GM12864 (cell line): ENCODE measurements at places on chromosomes 5 and 9.

- no peak for DNase-seq
Measured at GRCh38 chr9:70259512-70259802, 679 bp downstream of the SMC5 start.

DNA sequence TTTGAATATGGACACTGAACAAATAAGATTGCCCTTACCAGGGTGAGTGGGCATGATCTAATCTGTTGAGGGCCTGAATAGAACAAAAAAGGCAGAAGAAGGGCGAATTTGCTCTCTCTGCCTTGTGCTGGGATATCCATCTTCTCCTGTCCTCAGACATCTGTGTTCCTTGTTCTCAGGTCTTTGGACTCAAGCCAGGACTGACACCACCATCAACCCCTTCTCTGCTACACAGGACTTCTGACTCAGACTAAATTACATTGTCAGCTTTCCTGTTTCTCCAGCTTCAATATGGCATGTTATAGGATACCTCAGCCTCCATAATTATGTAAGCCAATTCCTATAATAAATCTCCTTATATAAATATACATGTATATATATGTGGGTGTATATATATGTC lies 40.8 kb upstream of the SLCO6A1 start:
- DNase-seq: no peak

DNA sequence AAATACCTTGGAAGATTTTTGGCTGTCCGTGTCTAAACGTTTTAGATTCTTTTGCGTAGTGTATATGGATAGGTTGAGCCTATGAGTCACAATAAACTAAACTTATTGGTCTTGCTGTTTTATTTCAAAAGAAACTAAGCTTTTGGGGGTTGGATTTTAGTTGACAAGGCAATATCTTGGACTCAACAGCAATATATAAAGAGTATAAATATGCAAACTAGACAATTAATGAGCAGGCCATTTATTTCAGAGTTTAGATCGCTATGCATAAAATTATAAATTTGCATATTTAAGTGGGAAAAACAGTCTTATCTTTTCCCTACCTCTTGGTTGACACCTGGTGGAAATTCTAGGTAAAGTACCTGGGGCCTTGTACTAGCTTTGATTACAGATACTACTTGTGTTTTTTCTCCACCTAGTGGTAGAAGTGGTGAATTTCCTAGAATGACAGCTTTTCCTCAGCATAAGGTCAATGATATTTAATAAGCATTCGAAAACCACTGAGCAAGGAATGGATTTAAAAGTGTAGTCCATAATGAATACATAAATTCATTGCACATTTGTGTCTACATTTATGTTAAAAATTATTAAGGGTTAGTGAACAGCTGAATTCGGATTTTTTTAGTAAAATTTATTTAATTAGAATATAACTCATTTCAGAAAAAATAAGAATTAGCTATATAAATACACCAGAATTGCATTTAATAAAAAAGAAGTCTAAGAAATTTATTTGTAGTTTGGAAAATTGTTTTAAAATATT lies 1.7 kb upstream of the ARRDC3 start:
- DNase-seq: peak; percentile 91

- no peak for DNase-seq
Measured at GRCh38 chr9:19020886-19021455, 12.0 kb downstream of the SAXO1 start.

- DNase-seq: no peak
Measured at GRCh38 chr9:5566054-5566618, 55.8 kb downstream of the PDCD1LG2 start.

- DNase-seq: no peak
Measured at GRCh38 chr5:36705055-36705454, 98.6 kb downstream of the SLC1A3 start.

DNA sequence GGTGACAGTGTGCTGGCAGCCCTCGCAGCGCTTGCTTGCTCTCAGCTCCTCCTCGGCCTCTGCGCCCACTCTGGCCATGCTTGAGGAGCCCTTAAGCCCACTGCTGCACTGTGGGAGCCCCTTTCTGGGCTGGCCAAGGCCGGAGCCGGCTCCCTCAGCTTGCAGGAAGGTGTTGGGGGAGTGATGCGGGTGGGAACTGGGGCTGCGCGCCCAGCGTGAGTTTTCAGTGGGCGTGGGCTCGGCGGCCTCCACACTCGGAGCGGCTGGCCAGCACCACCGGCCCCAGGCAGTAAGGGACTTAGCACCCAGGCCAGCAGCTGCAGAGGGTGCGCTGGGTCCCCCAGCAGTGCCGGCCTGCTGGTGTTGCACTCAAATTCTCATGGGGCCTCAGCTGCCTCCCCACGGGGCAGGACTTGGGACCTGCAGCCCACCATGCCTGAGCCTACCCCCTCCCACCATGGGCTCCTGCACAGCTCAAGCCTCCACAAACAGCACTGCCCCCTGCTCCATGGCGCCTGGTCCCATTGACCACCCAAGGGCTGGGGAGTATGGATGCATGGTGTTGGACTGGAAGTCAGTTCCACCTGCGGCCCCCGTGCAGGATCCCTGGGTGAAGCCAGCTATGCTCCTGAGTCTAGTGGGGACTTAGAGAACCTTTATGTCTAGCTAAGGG lies 223.1 kb upstream of the PTPRD start:
- no peak for DNase-seq

DNA sequence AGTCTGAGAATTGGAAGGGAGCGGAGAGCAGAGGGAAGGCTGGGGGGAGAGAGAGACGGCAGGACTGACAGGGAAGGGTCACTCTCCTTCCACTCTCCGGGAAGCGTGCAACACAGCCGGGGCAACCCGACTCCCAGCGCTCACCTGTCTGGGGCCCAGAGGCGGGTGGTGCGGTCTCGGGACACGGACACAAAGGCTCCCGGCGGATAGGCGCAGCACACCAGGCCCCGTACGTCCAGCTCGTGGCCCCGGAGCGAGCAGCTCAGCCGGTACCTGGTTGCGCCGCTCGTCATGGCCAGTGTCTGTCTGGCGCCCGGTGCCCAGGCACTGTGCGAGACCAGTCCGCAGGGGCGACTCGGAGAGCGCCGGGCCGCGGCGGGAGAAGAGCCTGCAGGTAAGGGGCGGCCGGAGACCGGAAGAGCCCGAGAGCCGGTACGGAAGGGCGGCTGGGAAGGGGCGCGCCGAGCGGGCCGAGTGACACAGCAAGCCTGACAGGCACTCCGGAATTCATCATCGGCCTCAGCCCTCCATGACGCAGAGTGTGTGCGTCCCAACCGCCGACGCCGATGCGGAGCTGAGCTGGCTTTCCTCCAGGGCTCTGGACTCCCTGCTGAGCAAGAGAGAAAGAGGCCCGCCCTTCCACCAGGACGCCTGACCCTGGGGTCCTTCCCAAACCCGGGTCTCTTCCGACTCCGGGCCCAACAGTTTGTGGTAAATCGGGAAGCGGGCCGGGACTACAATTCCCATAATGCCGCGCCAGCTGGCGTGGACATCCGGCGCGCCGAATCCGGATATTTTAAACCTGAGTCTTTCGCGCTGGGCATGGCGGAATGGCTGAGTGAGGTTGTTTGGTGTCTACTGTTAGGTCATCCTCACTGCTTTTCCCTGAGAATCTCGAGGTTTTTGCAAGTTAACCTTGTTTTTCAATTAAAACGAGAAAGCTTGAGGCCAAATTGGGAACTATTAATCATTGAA lies at the start of gene PLAA:
PLAA (minus strand) TSS at position 490 of the 975 bp plus-strand sequence; CDS start at position 293, 197 bp downstream.
- DNase-seq: peak; percentile 74

DNA sequence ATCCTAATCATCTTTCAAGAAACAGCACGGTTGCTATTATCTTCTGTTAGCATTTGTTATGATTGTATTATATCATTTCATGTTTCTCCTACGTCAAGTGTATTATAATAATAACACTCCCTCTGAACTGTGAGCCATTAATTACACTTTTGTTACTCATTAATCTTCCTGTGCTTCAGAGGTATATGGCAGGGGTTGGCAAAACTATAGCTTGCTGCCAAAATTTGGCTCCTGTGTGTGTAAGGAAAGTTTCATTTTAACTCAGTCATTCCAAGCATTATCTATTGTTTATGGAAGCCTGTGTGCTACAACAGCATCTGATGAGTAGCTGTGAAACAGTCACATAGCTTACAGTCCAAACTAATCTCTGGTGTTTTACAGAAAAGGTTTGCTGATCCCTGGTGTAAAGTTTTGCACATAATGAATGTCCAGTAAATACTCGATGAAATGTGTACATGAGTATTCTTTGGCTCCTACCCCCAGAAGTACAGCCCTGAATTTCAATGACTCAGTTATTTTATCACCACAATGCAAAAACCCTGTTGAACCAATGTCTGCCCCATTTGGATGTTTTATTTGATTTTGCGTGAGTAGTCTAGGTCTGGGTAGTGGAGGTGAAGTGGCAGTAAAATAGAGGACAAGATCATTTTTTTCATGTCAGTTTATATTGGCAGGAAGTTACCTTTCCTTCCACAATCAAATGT lies 648.2 kb downstream of the MAT2B start:
- DNase-seq: no peak

- DNase-seq: peak; percentile 68
Measured at GRCh38 chr5:134902071-134902801, 2.7 kb upstream of the PCBD2 start.

DNA sequence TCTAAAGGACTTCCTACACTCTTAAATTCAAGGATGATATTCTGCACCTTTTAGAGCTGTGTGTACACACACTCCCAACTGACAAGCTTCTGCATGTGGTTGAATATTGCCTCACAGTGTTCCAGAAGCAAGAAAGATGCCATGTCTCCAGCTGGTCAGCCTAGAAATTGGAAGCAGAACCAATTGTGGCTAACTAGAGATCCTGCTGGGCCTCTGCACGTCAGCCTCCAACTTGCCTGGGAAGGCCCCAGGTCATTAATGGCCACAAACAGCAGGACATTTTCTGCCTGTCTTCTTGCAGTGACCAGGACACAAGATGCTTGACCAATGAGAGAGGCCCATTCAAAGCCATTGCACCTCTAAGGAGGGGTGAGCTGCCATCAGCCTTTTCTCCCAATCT lies 571.9 kb upstream of the BRINP1 start:
- DNase-seq: no peak

DNA sequence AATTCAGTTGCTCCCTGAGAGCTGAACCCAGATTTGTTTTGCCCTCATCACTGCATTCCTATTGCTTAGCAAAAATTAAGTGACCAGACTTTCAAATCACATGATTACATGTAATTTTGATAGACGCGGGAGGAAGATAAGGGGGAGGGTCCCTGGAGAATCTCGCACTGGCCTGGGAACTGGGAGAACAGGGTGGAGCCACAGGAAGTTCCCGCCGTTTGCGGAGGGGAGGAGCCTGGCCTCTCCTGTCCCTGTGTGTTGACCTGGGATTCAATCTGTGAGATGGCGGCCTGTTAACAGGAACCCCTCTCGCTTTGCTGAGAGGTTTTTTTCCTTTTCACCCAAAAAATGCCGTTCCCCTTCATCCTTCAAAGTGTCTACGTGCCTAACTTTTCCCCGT lies 142.9 kb upstream of the OR13F1 start:
- no peak for DNase-seq

DNA sequence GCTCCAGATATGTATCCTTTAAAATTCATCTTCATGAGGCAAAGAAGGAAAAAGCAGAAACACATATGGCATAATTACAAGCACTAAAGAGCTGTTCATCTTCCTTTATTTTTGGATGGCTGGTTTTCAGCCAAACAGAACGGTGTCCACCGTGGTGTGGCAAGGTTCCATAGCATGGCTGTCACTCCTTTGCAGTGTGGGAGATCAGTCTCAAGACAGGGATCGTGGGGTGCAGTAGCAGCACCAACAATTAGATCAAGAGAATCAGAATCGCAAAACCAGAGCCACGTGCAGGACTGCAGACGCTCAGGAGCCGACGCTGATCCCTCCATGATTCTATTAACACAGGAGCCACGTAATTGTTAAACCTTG lies 79.5 kb downstream of the SEMA4D start:
- DNase-seq: no peak

GRCh38 chr9:82447343-82447742 lies 458.8 kb downstream of the SPATA31D1 start:
- DNase-seq: no peak

GRCh38 chr9:93681269-93682154 lies 105.1 kb downstream of the PHF2 start:
- DNase-seq: no peak

- no peak for DNase-seq
Measured at GRCh38 chr5:88805151-88805784, 77.7 kb downstream of the MEF2C start.

GRCh38 chr5:174843263-174844250 lies 119.2 kb downstream of the MSX2 start:
- DNase-seq: no peak

DNA sequence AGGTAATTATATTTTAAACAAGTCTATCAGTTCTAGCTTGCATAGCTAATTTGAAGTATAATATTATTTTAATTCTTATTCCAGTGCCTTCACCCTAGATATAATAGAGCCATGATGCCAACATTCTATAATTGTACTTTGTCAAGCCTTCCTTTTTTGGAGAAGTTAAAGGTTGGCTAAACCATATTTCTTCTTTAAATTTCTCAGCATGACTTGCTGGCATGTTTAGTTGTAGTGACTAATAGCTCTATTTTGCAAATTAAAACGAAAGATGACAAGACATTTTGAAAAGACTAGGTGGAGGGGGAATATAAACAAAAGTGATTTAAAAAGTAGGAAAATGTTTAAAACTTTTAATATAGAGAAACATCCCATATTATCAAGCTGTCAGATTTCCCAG lies 400.7 kb downstream of the PSAT1 start:
- DNase-seq: no peak

DNA sequence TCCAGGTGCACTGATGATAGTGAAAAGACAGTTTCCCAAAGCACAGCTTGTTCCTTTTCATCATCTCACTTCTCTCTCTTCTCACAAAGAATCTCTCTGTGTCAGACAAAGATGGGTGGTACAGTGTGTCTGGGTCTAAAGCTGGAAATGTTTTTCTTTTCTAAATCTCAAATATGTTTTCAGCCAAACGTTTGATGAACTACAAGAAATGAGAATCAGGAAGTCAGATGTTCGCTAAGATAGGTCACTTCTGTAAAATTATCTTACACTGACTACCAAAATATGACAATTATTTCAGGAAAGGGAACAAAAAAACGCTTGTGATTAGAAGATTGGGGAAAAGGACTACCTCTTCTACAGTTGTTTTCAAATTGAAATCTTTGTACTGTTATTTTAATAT lies 708.8 kb downstream of the PTPRD start:
- DNase-seq: no peak

GRCh38 chr9:70617033-70617828 lies 202.8 kb upstream of the KLF9 start:
- no peak for DNase-seq

DNA sequence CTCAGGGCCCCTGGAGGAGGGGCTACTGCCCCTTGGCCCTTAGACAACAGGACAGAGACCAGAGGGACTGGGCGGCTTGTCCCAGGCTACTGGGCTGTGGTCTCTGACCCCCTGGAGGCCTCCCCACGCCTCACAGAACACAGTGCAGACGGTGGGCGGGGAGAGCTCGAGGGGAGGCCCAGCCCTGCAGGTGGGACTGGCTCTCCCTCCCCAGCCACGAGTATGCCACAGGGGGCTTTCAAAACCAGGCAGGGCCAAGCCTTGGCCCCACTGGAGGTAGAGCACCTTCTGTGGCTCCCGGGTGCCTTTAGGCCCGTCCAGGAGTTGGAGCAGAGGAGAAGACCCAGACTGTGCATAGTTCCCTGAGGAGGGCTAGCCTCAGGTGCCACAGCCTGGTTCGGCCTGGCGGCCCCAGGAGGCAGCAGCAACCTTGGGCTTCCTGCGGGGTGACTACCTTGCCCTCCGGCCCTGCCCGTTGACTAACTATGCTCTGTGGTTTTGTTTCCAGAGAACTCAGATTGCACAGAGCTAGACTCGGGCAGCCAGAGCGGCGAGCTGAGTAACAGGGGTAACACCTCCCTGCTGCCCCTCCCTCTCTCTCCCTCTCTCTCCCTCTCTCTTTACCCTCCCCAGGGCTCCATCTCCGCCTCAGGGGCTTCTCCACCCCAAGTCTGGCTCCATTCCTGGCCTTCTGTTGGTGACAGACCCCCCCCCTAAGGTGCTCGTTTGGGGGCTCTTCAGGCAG lies 15.5 kb downstream of the CARD19 start:
- no peak for DNase-seq
